Glutamatergic neuron (in vitro differentiated cells): ENCODE measurements at places on chromosomes 6 and 20. TPM values are rescaled to one million over a fixed set of nuclear protein-coding genes. Genes with fewer than 3 reads are reported as not detected.

- H3K4me3 ChIP-seq: no peak overlapping the region
- peaks cover 11% of the 10 kb centered on the region for H3K4me1 ChIP-seq
- H3K27me3 ChIP-seq: peaks cover 8% of the 10 kb centered on the region
- H3K36me3 ChIP-seq: peaks cover 8% of the 10 kb centered on the region
- DNase-seq: no peak
Observed at GRCh38 chr20:24158281-24158680, 169.7 kb upstream of the GGTLC1 start.

The VSTM2L gene
- total RNA-seq: 15.9 TPM

DNA sequence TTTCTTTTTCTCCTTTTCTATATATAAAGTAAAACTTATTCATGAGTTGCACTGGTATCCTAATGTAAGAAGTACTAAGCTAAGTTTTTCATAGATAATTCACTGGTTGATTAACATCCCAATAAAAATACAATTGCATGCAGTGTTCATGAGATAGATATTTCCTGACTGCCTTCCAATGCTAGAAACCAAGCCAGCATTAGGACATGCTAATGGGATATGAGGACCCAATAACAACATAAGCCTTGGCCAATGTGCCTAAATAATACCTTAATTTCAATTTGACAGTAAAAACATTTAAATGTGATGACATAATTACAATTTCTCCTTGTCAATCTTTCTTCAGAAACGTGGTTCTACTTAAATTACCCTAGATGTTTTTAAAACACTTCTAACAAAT is 152.7 kb downstream of the RNGTT start:
- no peak overlapping the region for H3K4me3 ChIP-seq
- peaks cover 15% of the 10 kb centered on the region for H3K36me3 ChIP-seq
- no peak for DNase-seq
- peaks cover 1% of the 10 kb centered on the region for H3K4me1 ChIP-seq

DNA sequence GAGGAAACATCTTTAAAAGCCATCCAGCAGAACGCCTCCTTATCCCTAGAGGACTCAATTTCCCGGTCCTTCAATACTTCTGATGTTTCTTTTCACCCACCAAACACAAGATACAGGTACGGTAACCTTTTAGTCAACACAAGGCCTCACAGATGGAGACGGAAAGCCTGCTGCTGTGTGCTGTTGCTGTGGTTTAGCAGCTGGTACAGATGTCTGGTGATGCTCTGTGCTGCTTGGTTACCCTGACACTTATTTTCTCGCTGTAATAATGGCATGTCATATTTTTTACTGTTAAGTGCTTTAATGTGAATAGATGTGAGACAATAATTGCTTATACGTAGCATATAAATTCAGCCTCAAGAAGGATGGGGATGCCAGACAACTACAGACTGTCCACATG is 25.3 kb downstream of the GMDS start:
- no peaks in the 10 kb centered on the region for H3K36me3 ChIP-seq
- H3K4me1 ChIP-seq: peaks cover 25% of the 10 kb centered on the region
- no peaks in the 10 kb centered on the region for H3K27me3 ChIP-seq
- H3K27ac ChIP-seq: peak overlapping the region; percentile 56

The LHFPL5 gene
- total RNA-seq: 1.7 TPM

The TFAP2C gene
- 35.3 TPM for total RNA-seq

The HMGCLL1 gene
- 6.3 TPM for total RNA-seq

GRCh38 chr20:51631011-51631950 is 88.8 kb upstream of the NFATC2 start:
- no peaks in the 10 kb centered on the region for H3K36me3 ChIP-seq
- DNase-seq: no peak
- no peak overlapping the region for H3K4me3 ChIP-seq
- no peak overlapping the region for H3K27ac ChIP-seq
- H3K4me1 ChIP-seq: peaks cover 2% of the 10 kb centered on the region

DNA sequence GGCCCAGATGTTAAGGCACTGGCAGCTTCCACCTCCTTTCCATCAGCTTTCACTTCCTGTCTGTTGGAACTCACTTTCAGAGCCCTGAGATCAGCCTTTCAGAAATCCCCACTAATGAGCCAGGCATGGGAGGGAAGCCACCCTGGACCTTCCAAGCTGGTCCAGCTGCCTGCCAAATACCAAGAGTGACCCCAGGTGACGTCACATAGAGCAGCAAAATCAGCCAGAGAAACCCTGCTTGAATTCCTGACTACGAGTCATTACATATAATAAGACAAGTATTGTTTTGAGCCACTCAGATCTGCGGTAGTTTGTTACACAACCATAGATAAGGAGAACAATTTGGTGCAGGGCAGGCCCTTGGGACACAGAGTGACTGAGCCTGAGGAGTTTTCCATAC is 556.0 kb upstream of the JAG1 start:
- DNase-seq: no peak
- no peaks in the 10 kb centered on the region for H3K36me3 ChIP-seq
- H3K27ac ChIP-seq: no peak overlapping the region
- H3K4me3 ChIP-seq: no peak overlapping the region
- H3K4me1 ChIP-seq: no peaks in the 10 kb centered on the region

GRCh38 chr20:10322073-10323012 is 103.7 kb downstream of the SNAP25 start:
- no peak overlapping the region for H3K27ac ChIP-seq
- no peaks in the 10 kb centered on the region for H3K4me1 ChIP-seq
- peaks cover 4% of the 10 kb centered on the region for H3K27me3 ChIP-seq
- peaks cover 7% of the 10 kb centered on the region for H3K36me3 ChIP-seq
- no peak overlapping the region for H3K4me3 ChIP-seq

GRCh38 chr6:4664911-4665310 is 111.3 kb upstream of the CDYL start:
- DNase-seq: no peak
- H3K36me3 ChIP-seq: peaks cover 4% of the 10 kb centered on the region
- H3K4me1 ChIP-seq: peaks cover 20% of the 10 kb centered on the region
- H3K4me3 ChIP-seq: no peak overlapping the region
- peaks cover 4% of the 10 kb centered on the region for H3K27me3 ChIP-seq

GRCh38 chr20:17533396-17533795 is 2.2 kb upstream of the BFSP1 start:
- H3K4me1 ChIP-seq: peaks cover 6% of the 10 kb centered on the region
- DNase-seq: no peak
- H3K4me3 ChIP-seq: no peak overlapping the region
- peak overlapping the region; percentile 62 for H3K27ac ChIP-seq

- no peak overlapping the region for H3K27ac ChIP-seq
- peaks cover 8% of the 10 kb centered on the region for H3K36me3 ChIP-seq
- H3K27me3 ChIP-seq: peaks cover 2% of the 10 kb centered on the region
Observed at GRCh38 chr20:9887706-9888105, 48.8 kb upstream of the PAK5 start.

- DNase-seq: no peak
- H3K4me3 ChIP-seq: no peak overlapping the region
- H3K36me3 ChIP-seq: no peaks in the 10 kb centered on the region
- no peak overlapping the region for H3K27ac ChIP-seq
- H3K4me1 ChIP-seq: no peaks in the 10 kb centered on the region
Observed at GRCh38 chr20:1484438-1485116, 6.6 kb downstream of the SIRPB2 start.

DNA sequence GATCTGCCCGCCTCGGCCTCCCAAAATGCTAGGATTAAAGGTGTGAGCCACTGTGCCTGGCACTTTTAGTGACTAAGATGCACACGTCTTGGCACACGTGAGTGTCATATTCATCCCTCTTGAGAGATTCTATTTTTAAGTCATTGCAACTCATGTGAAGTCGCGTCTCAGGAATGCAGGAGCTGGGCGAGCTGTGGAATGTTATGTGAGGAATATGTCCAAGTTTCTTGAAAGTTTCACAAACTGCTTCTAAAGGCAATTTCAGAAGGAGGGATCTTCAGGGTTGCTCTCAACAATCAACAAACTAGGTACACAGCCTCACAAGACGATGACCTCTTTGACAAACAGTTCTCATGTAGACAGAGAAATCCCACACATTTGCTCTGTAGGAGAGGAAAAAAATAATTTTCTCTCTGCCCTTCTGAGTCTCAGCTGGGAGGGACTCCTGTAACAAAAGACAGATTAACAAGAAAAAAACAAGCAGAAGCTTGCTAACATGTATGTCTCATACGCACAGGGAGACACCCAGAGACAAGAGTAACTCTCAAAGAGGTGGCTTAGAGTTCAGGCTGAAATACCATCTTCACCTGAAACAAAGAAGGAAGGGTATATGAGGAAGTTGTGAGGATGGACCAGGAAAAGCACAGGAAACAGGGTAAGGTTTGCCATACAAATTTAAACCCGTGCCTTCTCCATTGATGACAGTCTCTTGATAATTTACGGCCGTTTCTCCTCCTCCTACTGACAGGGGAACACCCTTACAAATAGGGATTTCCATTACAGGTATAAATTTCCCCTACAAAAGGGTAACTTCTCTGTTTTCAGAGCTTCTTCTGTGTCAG is 45.3 kb upstream of the FAM50B start:
- H3K27ac ChIP-seq: no peak overlapping the region
- H3K27me3 ChIP-seq: no peaks in the 10 kb centered on the region
- H3K36me3 ChIP-seq: no peaks in the 10 kb centered on the region
- no peak overlapping the region for H3K4me3 ChIP-seq

DNA sequence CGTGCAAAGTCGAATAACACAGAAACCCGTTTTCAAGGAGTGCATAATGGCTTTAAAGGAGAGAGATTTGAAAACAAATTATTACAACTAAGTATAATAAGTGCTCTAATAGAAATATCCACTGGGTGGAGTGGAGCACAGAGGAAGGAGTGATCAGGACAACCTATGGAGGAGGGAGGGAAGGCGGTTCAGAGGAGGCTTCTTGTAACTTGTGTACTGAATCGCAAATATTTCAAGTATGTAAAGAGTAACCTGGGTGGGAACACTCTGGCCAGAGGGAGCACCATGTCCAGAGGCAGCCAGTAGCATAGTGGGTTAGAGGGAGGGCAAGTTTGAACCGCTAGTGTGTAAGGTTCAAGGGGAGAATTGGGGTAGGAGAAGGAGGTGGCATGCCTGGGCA is 21.6 kb upstream of the TNFAIP3 start:
- H3K4me3 ChIP-seq: no peak overlapping the region
- no peaks in the 10 kb centered on the region for H3K4me1 ChIP-seq
- no peak for DNase-seq
- H3K36me3 ChIP-seq: no peaks in the 10 kb centered on the region
- no peak overlapping the region for H3K27ac ChIP-seq

- H3K4me3 ChIP-seq: no peak overlapping the region
- no peaks in the 10 kb centered on the region for H3K27me3 ChIP-seq
- H3K27ac ChIP-seq: no peak overlapping the region
- no peaks in the 10 kb centered on the region for H3K36me3 ChIP-seq
- DNase-seq: no peak
Observed at GRCh38 chr6:125258651-125259353, 43.0 kb downstream of the HDDC2 start.

GRCh38 chr6:110537208-110538123 is 61.1 kb upstream of the SLC22A16 start:
- no peak overlapping the region for H3K4me3 ChIP-seq
- no peak overlapping the region for H3K27ac ChIP-seq
- no peaks in the 10 kb centered on the region for H3K27me3 ChIP-seq
- H3K4me1 ChIP-seq: peaks cover 3% of the 10 kb centered on the region
- no peak for DNase-seq

The ANKEF1 gene
- 4.3 TPM for total RNA-seq

The ABCC10 gene
- total RNA-seq: 94.8 TPM

The BHLHE23 gene
- 23.9 TPM for total RNA-seq

DNA sequence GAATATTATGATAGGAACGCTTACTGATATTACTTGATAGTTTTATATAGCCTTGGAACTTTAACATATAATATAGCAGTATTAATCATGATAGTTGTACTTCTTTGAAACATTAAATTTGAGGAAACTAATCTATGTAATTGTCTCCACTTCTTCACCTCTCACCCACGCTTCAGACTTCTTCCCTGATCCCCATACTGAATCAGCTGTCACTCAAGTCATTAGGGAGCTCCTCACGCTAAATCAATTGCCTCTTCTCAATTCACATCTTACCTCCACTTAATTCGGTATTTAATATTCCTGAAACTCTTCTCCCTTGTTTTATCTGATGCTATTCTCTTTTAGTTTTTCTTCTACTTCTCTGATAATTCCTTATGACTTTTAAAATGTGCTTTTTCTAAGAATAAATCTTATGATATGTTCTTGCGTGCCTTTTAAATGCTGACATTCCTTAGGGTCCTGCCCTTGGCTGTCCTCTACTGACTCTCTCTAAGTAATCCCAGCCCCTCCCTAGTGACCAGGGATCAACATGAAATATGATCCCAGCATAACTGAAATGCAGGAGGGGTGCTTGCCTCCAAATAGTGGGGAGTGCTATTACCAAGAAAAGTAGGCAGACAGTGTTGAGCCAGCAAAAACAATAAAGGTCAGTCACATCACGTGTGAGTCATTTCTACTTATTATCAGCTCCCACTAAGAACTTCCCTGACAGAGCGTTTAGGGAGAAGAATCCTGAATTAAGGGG is 9.9 kb downstream of the ANKRD66 start:
- no peak for DNase-seq
- H3K36me3 ChIP-seq: no peaks in the 10 kb centered on the region
- no peak overlapping the region for H3K4me3 ChIP-seq
- no peak overlapping the region for H3K27ac ChIP-seq
- no peaks in the 10 kb centered on the region for H3K27me3 ChIP-seq

DNA sequence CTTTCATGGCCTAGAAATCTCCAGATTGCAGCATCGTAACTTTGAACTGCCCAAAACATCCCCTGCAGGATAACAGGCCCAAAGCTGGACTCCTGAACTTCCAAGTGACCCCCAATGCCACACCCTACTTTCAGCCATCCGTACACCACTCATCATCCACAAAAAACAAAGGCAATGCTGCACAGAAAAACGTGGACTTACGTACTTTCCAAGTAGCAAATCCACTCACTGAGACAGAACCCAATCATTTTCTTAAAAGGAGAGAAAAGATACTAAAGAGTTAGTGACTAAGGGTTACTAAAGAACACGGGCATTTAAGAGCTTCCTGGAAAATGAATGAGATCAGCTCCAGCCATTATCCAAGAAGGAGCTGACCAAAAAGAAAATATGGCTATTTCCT is 211.0 kb downstream of the WDR27 start:
- H3K27ac ChIP-seq: no peak overlapping the region
- no peak for DNase-seq
- no peaks in the 10 kb centered on the region for H3K36me3 ChIP-seq

The OPN5 gene
- not detected for total RNA-seq

- peak; percentile 22 for DNase-seq
- peaks cover 14% of the 10 kb centered on the region for H3K36me3 ChIP-seq
- no peak overlapping the region for H3K27ac ChIP-seq
- H3K4me3 ChIP-seq: no peak overlapping the region
- H3K4me1 ChIP-seq: no peaks in the 10 kb centered on the region
Observed at GRCh38 chr20:37651932-37652331, 41.9 kb upstream of the CTNNBL1 start.

The DSP gene
- 8.9 TPM for total RNA-seq

DNA sequence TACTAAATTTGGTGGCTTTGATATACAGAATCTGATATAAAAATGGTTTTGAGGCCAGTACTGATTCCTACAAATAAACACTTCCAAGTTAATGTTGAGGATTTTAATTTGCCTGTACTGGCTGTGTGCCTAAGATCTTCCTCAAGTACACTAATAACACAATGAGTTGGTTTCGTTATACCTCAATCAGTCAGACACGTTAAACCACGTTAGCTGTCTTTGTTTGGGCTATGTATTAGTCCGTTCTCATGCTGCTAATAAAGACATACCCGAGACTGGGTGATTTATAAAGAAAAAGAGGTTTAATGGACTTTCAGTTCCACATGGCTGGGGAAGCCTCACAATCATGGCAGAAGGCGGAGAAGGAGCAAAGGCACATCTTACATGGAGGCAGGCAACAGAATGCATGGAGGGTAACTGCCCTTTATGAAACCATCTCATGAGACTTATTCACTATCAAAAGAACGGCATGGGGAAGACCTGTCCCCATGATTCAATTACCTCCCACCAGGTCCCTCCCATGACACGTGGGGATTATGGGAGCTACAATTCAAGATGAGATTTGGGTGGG is 46.2 kb downstream of the NT5E start:
- no peaks in the 10 kb centered on the region for H3K4me1 ChIP-seq
- no peak overlapping the region for H3K27ac ChIP-seq
- H3K4me3 ChIP-seq: no peak overlapping the region
- no peak for DNase-seq
- H3K36me3 ChIP-seq: peaks cover 25% of the 10 kb centered on the region
